ENCODE measurements at places on chromosomes 4 and X. TPM values are rescaled to one million over a fixed set of nuclear protein-coding genes. Genes with fewer than 3 reads are reported as not detected.

- no peak for DNase-seq
These were observed 221.3 kb downstream of the PPP3CA start for GRCh38 chr4:101126059-101126458.

Gene GYPA
- polyA plus RNA-seq = 17.9 TPM

Gene MND1
- 16.0 TPM for polyA plus RNA-seq

DNA sequence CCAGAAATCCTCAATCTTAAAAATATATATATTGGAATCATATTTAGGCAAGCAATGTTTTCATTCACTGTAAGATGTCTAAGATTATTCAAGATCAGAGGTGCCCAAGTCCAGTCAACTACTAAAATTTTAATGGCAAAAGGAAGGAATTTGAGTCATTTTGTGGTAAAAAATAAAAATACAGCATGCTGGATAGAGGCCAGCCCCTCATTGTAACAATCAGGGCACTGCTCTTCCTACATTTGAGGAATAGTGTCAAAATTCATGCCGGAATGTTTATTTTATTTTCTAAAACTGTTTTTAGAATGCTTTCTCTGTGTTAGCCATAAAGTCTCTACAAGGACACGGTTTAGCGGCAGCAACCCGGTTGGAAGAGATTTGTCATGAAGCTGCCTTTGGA, 49.9 kb upstream of the SRD5A3 start:
- no peak for DNase-seq

Gene PABPC1L2A
- polyA plus RNA-seq = not detected

DNA sequence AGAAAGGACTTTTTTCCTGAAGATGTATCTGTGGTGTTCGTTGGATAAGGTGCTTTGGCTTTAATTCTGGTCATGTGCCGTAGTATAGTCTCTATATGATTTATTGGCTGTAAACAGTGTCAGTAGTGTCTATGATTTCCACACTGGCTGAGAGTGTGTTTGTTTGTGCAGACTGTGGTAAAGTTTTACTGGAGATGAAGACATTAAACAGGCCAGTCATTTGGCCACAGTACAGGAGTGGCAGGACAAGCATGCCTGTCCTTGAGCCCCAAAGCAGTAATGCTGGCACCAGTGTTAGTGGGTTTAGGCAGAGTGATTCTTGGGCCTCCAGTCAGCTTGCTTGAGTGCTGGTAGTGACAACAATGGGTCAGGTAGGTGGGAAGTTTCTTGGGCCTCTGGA, 1023.9 kb upstream of the GRID2 start:
- no peak for DNase-seq

GRCh38 chrX:71107762-71108360, 1.3 kb upstream of the CXorf65 start:
- DNase-seq = no peak

DNA sequence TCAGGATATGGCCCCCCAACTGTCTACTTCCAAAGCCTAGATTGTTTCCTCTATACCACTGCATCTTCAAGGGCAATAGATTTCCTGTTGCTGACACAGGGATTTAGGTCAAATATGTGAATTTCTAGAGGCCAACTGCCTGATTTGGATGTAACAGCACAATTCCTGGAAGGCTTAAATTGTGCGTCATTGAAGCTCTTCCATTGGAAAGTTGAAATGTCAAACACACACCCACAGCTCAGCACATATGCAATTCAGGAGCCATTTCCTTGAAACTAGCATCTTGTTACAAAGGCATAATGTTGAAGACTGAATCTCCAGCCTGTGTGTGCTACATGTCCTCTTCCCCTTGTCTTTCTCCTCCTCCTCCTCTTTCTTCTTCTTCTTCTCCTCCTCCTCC, 158.6 kb downstream of the STK32B start:
- no peak for DNase-seq

GRCh38 chr4:43843501-43843900, 605.1 kb downstream of the KCTD8 start:
- no peak for DNase-seq

- DNase-seq = no peak
These were observed 316.9 kb upstream of the NOCT start for GRCh38 chr4:138698641-138699040.

DNA sequence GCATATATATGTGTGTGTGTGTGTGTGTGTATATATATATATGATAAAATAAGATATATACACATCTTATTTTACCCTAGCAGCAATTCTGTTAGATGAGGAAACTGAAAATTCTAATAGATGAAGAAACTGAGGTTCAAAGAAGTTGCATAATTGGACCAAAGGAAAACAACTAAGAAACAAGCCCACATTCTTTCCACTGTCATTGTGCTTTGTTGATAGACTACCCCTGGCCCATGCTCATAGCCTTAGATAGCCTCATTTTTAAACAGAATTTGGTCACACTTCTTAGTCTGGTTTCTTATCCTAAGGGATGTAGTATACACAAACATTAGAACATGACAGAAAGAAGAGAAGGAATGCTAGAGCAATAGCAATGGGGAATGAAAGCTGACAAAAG, 138.8 kb downstream of the NDST3 start:
- DNase-seq = no peak

Gene SMPX
- polyA plus RNA-seq = 0.21 TPM

GRCh38 chr4:162727766-162728165, 438.9 kb downstream of the NAF1 start:
- no peak for DNase-seq

- DNase-seq = no peak
These were observed 19.0 kb downstream of the QDPR start for GRCh38 chr4:17492876-17493275.

DNA sequence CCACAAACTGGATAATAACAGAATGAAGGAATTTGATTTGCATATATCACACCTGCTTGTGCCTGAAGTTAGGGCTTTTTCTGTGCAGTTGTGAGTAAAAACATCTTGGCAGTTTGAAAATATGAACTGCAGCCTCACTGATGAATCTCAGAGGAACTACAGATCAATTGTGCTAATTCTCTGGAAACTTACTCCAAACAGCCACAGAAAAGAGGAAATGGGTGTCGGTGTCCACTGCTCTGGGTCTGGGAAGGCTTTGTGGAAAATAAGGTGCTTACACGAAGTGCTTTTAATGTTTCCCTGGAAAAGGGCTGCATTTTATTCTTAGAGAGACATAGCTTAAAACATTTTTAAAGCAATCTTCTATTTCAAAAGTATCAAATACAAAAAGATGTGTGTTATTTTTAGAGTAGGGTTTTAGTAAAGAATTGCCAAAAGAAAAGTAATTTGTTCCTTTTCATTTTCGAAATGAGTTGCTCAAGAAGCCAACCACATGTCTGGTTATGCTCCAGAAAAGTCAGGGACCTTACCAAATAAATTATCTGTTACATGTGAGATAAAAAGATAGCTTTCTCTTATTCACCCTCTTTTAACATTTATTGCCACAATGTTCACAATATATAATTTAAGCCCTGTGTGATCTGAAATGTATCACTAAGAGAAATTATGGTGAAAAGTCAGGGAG, 240.1 kb downstream of the FRAS1 start:
- no peak for DNase-seq

DNA sequence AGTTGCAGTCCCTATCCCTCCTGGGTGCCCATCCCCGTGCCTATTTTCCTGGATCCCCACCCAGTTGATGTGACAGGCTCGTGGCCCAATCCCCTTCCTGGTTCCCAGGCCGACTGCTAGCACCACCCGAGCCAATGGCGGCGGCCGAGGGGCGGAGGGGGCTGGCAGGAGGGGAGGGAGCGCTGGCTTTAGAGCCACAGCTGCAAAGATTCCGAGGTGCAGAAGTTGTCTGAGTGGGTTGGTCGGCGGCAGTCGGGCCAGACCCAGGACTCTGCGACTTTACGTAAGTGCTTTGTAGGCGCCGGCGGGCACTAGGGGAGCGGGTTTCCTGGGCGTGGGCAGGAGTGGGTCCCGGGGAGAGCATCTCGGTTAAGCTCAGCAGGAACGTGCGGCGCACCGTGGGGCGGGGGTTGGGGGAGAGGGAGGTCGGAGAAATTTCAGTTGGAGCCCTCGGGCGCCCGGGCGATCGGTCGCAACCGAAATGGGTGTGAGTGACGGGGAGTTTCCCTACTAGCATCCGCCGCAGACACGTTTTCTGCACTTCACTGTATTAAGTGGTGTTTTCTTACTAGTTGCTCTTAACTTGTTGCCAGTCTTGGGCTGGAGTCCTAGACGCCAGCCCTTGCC, at the start of gene PLS3:
TSS of gene PLS3 (plus strand) at position 197 of the 627 bp plus-strand sequence. CDS start 49,077 bp downstream, outside the sequence.
- no peak for DNase-seq

Gene GPRASP1
- 11.5 TPM for polyA plus RNA-seq

DNA sequence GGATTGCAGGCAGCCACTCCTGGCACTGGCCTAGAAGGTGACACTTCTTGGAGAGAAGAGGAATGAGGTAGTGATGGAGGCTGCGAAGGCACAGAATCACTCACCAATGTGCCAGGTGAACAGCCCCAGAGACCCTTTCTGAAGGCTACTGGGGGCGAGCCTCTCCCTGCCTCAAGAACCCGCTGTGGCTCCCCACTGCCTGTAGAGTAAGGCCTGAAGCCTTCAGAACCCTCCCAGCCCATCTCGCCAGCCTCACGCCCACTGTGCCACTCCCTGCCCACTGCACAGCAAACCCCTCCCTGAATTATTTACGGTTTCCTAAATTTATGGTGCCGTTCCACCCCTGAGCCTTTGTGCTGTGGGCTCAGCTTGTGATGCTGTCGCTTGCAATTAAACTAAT, 24.2 kb upstream of the SORCS2 start:
- DNase-seq = no peak

GRCh38 chr4:5730993-5731990, 20.3 kb downstream of the EVC start:
- DNase-seq = no peak

Gene DUX4
- 0.25 TPM for polyA plus RNA-seq

Gene ASB5
- 0.28 TPM for polyA plus RNA-seq

Gene ZRSR2
- polyA plus RNA-seq = 19.9 TPM

GRCh38 chr4:66688674-66689073, 856.6 kb downstream of the CENPC start:
- no peak for DNase-seq

DNA sequence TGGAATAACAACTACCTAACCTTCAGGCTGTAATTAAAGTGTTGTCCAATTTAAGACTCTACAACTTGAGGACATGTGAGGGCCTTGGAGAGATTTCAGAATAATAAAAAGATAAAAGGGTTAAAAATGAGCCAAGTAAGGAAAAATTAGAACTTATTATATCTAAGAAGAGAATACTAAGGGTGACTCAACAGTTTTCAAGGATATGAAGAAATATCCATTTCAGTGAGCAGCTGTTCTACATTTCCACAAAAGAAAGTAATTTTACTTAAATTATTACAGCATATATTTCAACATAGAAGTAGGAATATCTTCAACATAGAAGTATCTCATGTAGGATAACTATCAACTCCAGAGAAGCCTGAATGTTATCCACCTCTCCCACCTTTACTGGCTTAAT, 11.3 kb downstream of the SNX12 start:
- DNase-seq = no peak

DNA sequence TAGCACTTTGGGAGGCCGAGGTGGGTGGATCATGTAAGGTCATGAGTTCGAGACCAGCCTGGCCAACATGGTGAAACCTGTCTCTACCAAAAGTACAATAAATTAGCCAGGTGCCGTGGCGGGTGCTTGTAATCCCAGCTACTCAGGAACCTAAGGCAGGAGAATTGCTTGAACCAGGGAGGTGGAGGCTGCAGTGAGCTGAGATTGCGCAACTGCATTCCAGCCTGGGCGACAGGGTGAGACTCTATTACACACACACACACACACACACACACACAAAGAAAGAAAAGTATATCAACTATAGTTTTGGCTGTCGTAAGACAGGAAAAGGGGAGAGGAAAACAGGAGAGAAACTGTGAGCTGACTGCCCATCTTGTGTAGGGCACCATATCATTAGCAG, 171.7 kb downstream of the ADAMTS3 start:
- DNase-seq = no peak

DNA sequence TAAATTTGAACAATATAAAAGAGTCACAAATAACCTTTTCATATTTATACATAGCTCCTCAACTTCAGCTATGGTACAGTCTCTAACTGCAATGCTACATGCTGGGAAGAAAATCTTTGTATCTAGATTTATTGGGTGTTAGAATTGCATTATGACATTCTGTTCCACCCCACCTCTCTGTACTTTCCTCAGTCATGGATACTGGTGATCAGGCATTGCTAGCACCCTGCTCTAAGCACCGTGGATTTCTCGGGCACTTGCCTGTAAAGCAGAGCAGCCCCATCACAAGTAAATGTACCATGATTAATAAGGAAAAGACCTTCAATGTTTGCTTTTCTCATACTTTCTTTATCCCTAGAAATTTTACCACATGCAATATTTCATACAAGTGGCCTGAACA, 1028.9 kb upstream of the INTU start:
- no peak for DNase-seq

Gene FUNDC2
- 135 TPM for polyA plus RNA-seq

GRCh38 chr4:66034671-66035070, 364.4 kb upstream of the EPHA5 start:
- DNase-seq = no peak

DNA sequence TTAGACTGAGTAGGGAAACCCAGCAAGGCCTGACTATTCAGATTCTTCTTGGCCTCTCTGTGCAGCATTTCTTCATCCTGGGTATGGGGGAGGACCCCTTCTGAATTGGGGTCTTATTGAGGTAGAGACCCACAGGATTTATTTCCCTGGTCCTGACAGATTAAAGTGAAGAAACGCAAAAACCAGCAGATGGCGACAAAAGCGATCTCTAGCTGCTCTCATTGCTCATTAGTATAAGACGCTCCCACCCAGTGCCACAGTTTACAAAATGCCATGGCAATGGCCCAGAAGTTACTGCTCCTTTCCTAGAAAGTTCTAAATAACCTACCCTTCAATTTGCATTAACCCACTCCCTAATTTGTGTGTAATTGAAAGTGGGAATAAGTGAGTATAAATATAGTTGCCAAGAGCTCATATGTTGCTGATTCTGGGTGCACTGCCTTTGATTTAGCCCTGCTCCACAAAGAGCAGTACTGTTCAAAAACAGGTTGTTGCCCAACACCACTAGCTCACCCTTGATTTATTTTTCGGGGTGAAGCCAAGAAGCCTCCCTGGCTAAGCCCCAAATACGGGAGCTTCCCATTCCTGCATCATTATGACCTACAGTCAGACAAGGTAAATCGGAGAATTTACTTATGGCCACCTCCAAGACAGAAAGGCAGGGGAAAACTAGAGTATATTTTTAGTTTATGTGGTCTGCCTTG, 3.7 kb upstream of the BEX4 start:
- DNase-seq = no peak

GRCh38 chr4:82739287-82740190, 59.1 kb downstream of the SCD5 start:
- DNase-seq = no peak

GRCh38 chr4:116688536-116688935, 396.8 kb downstream of the TRAM1L1 start:
- no peak for DNase-seq

Gene CRMP1
- polyA plus RNA-seq = 66.7 TPM

Gene TECRL
- not detected for polyA plus RNA-seq

GRCh38 chr4:98203332-98204235, 57.6 kb upstream of the RAP1GDS1 start:
- DNase-seq = no peak

DNA sequence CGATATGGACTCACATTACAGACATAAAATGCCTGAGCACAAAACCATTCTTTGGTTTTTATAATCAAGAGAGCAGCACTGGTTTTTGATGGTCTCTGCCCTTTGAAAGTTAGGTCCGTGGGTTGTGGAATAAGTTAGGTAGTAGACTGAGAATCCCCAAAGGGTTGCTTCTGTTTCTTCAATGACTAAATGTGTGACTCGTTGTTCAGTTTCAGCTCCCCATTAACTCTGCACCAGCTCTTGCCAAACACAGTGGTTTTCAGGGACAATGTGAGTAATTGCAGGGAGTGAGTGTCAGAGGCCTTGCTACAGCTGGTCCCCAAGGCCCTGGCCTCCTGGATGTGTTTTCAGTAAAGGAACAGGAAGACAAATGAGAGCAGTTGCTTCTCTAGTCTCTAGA, 24.8 kb downstream of the SMIM20 start:
- DNase-seq = no peak

Gene SSR4
- 157 TPM for polyA plus RNA-seq

All from left renal cortex interstitium (tissue), 4 donors.